ENCODE measurements at places on chromosomes 7 and 10.

DNA sequence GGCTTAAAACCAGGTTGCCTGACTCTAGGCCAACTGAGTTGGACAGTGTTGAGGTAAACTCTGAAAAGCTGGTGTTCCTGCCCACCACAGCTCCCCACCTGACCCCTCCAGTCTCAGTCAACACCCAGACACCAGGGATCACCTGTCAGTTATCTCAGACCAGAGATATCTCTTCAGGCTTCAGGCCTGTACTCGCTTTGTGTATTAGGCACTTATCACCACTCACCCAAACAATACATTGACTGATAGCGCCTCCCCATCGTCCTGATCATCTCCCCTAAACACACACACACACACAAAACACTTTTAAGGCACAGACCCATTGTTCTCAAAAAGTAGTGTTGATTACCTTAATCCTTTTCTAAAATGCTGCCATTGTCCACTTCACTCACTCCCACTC, 111.5 kb downstream of the PLCE1 start:
- DNase-seq, result no peak

DNA sequence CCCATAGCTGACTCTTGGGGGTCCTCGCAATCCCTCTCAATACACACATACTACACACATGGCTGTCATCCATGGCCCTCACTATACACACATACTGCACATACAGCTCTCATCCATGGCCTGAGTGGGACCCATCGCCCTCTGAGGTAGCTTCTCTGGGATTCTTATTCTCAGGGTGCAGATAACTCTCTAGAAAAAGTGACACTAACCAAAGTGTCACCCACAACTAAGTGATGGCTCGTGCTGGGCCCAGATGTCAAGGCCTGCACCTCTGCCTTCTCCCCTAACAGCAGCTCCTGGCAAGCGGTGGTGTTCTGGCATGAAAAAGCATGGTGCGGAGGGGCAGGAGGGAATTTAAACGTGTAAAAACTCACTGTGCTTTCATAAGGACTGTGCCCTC, 62.7 kb upstream of the ZPBP start:
- DNase-seq, result no peak

DNA sequence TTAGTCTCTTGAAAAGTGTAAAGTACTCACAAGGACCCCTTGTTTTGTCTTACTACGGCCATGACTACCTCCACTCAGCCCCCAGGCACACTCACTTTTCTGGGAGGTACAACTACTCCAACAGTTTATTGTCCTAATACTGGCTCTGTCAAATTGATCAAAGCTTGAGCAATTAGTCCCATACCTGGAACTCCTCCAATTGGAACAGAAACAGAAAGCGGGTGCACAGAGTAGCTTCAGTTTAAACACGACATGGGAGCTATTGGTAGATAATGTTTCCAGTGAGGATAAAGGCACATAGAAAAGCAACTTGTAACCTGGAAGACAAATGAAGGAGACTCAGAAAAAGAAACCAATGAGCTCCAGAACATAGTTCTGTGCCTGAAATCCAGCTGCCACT, 7.7 kb upstream of the GPR37 start:
- DNase-seq, result no peak

DNA sequence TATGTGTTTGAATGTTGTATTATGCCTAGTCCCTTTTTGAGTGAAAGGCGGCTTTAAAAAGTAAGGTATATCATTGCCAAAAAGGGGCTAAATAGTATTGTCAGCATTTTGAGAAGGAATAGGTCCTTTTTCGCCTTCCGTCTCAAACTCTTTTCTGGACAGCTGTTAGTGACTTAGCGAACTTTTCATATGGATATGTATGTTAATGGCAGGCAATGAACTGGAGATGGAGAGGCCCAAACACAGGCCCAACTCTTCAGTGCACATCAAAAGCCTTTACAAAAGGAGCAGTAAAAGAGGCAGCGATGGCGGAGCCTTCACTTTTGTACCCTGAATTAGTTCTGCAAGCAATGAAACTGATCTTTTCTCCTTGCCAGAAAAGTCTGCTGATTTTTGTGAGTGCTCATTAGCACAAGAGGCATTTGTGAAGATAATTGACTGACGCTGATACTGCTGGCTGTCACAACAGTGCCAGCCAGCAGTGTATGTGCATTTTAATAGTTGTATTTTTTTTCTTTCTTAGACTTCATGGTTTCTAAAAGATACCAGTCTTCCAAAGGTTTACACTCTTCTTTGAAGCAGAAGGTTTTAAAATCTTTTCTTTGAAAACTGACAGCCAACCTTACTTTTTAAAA, 243.7 kb upstream of the SP8 start:
- no peak for DNase-seq

- DNase-seq, result no peak
Observed at GRCh38 chr7:66265566-66265965, 60.4 kb downstream of the TPST1 start.

Data from liver (tissue), 10 donors.